Right cardiac atrium (tissue), 5 donors: ENCODE measurements at places on chromosomes 5 and 9. TPM values are rescaled to one million over a fixed set of nuclear protein-coding genes. Genes with fewer than 3 reads are reported as not detected.

The BAAT gene
- 0.11 TPM for polyA plus RNA-seq

The STKLD1 gene
- 1.3 TPM for polyA plus RNA-seq

The GOLM1 gene
- 3.8 TPM for polyA plus RNA-seq

The PCBD2 gene
- 11.7 TPM for polyA plus RNA-seq

The CATSPER3 gene
- 0.48 TPM for polyA plus RNA-seq

The DNAH5 gene
- polyA plus RNA-seq, result 0.02 TPM

The GFI1B gene
- 0.16 TPM for polyA plus RNA-seq

The CCIN gene
- polyA plus RNA-seq, result 0.07 TPM

The CDC25C gene
- not detected for polyA plus RNA-seq

The CDH6 gene
- polyA plus RNA-seq, result 0.84 TPM

The ZNF462 gene
- polyA plus RNA-seq, result 5.2 TPM

The THBS4 gene
- 6.9 TPM for polyA plus RNA-seq

The ADGRD2 gene
- polyA plus RNA-seq, result 0.05 TPM

The PCDHGC4 gene
- 1.3 TPM for polyA plus RNA-seq

The PRDM9 gene
- polyA plus RNA-seq, result not detected

The UBAP1 gene
- 31.2 TPM for polyA plus RNA-seq

The BTF3 gene
- 530 TPM for polyA plus RNA-seq

The IGFBPL1 gene
- polyA plus RNA-seq, result 0.25 TPM

The NME5 gene
- polyA plus RNA-seq, result 6.1 TPM

The IL5 gene
- polyA plus RNA-seq, result not detected

The IL17B gene
- polyA plus RNA-seq, result 1.4 TPM

The CYLC2 gene
- polyA plus RNA-seq, result not detected

The PCDHB3 gene
- polyA plus RNA-seq, result 0.61 TPM

The GZMA gene
- 0.93 TPM for polyA plus RNA-seq

The CDH9 gene
- not detected for polyA plus RNA-seq

The AQP3 gene
- 18.7 TPM for polyA plus RNA-seq

The PCDHA11 gene
- not detected for polyA plus RNA-seq

The TNC gene
- polyA plus RNA-seq, result 2.5 TPM

The DRD1 gene
- not detected for polyA plus RNA-seq

The GABRG2 gene
- polyA plus RNA-seq, result not detected

The OR13C9 gene
- polyA plus RNA-seq, result not detected

The TTLL11 gene
- polyA plus RNA-seq, result 3.4 TPM

The TTC23L gene
- not detected for polyA plus RNA-seq

The SGCD gene
- polyA plus RNA-seq, result 23.2 TPM

The PCDHB10 gene
- 1.00 TPM for polyA plus RNA-seq

The FOXI1 gene
- polyA plus RNA-seq, result not detected

The PCDHGA2 gene
- 2.2 TPM for polyA plus RNA-seq

The PLEKHG4B gene
- polyA plus RNA-seq, result under 0.01 TPM

The LMNB1 gene
- 0.43 TPM for polyA plus RNA-seq

The SLC27A6 gene
- 27.8 TPM for polyA plus RNA-seq
